ENCODE measurements at places on chromosomes 4 and X.

GRCh38 chr4:119939071-119939995, 127.3 kb downstream of the MAD2L1 start:
- no peak for DNase-seq

- DNase-seq: no peak
Measured at GRCh38 chr4:7254736-7255487, 62.6 kb downstream of the SORCS2 start.

DNA sequence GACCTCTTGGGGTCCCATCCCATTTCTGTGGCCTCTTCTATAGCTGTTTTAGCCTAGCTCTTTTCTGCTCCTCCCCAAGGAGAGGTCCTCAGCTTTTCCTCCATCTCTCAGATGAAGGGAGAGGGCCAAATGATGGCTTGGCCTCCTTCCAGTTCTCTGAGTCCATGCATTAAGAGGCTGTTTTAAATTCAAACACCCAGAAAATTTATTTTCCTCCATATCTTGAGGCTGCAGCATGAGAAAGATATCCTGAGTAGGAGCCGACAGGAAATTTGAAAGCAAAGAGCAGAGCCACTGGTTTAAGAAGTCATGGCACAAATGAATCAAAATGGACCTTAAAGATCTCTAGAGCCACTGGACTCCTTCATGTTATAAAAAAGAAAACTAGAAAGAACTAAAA, 558.8 kb downstream of the MID1IP1 start:
- DNase-seq: no peak

DNA sequence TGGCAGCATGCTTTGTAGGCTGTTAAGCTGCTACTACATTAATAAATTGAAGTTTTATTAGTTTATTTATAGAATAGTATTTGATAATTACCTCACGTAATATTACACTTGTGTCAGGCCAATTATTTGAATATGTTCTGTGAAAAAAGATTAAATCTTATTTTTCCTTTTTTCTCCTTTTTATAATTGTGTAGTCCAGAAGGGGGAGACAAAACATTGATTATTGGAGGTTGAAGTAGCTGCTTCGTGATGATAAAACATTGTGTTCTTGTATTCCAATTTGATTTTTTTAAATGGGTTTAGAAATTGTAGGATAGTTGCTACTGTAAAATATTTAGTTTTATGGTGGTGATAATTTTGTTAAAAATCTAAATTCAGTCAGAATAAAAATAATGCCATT, 85.7 kb downstream of the DIAPH2 start:
- no peak for DNase-seq

DNA sequence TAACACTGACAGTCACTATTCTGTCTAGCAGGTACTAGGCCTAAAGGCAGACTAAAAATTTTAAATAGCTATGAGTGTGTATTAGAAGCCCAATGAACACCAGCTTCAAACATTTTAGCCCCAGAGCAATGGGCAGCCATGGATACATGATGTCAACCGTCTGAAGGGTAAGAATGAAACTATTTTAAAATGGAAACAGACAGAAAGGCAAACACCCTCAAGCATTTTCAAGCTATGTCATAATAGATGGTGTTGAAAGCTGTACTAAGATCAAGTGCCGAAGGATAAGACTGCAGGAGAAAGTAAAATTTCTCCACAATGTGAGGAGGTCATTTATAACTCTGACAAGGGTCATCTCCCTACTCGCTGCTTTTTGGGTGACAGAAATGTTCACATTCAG, 225.0 kb downstream of the COL25A1 start:
- no peak for DNase-seq

DNA sequence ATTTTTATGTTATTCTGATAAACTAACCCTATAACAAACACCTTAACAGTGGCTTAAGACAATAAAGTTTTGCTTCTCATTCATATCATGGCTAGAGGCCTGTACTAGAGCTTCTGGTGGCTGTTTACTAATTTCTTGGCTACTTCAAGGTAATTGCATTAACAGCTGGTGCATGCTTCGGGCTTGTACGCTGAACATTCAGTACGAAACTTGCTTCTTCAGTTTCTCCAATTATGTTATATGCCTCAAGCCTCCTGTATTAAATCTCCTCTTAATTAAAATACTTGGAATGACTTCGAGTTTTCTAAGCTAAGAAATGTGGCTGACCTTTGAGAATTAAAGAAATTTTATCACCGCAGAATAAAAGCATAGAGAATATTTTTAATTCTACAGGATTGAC, 138.9 kb upstream of the TRAM1L1 start:
- no peak for DNase-seq

Data from natural killer cell treated with Interleukin-12 subunit alpha and Interleukin-12 subunit beta and Interleukin-15 and Interleukin-18, amount 100 ng/mL, for 72 hours (primary cell).